ENCODE measurements at places on chromosomes 5 and 9.

- DNase-seq = no peak
These were observed 515.4 kb upstream of the PTPRD start for GRCh38 chr9:11128156-11128555.

- DNase-seq = no peak
These were observed 41.1 kb upstream of the TCF7 start for GRCh38 chr5:134073404-134073803.

DNA sequence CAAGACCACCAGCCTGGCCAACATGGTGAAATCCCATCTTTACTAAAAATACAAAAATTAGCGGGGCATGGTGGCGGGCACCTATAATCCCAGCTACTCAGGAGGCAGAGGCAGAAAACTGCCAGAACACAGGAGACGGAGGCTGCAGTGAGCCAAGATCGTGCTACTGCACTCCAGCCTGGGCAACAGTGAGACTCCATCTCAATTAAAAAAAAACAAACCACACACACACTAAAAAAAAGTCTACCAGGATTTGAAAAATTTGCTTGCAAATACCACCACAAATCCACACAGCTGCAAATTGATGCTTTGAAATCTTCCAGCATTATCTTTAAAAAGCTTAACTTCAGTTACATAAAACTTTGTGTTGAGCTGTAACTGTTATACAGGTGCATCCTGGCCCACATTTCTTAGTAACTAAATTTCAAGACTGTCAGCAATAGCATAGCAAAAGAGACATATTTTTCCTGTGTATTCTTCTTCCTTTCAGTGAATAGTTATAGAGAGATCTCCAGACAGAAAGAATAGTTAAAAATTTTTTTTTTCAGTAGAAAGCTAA lies 6.8 kb downstream of the CHD1 start:
- no peak for DNase-seq

- DNase-seq = no peak
These were observed 26.6 kb downstream of the AK3 start for GRCh38 chr9:4714266-4715016.

GRCh38 chr5:179780362-179780761 lies 13.4 kb upstream of the LTC4S start:
- no peak for DNase-seq

DNA sequence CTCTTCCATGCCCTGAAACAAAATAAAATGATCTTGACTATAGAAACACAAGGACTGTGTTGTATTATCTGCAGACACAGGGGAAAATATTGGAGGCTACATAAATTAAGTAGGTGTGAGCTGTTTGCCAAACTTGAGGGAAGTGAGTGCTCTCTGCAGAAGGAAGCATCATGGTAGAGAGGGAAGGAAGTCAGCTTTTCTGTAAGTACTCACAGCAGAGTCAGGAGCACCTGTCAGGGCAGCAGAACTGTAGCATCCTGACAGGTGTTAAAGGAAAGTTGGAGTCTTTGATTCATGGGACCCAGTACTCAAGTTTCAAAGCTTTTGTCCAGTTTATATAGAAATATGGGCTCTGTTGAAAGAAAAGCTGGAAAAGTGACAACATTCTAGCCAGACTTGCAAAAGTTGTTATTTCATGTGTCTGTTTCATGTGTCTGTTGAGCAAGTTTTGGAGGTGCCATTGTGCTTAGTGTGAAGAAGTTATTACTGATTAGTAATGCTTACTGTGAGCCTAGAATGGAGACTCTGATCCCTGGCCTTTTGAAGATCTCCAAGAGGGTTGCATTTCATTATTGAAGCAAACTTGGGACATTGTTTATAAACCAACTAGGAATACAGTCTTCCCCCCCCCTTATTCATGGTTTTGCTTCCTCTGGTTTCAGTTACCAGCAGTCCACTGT lies 194.7 kb downstream of the SPATA31D1 start:
- no peak for DNase-seq
